ENCODE measurements at places on chromosomes 3 and 15.
A peak's percentile ranks its signal among the peaks of the same experiment; 100 is the strongest.

GRCh38 chr3:161838021-161838420 is 341.4 kb downstream of the OTOL1 start:
- DNase-seq: peak; percentile 9

GRCh38 chr3:172868582-172869200 is 118.2 kb downstream of the ECT2 start:
- DNase-seq: peak; percentile 85

- DNase-seq: no peak
Observed at GRCh38 chr3:108744762-108745161, 12.4 kb downstream of the RETNLB start.

DNA sequence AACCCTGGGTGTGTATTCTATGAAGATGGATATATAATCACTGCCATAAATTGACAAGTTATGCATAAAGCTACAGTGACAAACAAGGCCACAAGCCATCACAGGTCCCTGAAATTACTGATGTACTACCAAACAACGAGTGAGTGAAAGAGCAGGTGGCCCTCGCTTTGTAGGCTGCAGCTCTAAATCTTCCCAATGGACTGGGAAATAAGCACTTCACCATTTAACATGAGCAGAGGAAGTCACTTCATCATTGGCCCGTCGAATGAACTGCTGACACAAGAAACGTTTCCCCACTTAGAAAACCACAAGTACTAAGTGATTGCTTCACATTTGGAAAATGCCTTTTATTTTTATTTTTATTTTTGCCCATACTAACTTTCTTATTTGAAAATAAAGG is 218.0 kb downstream of the ZNF385D start:
- no peak for DNase-seq

GRCh38 chr15:56959318-56959648 is 40.8 kb downstream of the TCF12 start:
- no peak for DNase-seq

GRCh38 chr3:22594990-22595389 is 608.1 kb upstream of the UBE2E2 start:
- DNase-seq: no peak

DNA sequence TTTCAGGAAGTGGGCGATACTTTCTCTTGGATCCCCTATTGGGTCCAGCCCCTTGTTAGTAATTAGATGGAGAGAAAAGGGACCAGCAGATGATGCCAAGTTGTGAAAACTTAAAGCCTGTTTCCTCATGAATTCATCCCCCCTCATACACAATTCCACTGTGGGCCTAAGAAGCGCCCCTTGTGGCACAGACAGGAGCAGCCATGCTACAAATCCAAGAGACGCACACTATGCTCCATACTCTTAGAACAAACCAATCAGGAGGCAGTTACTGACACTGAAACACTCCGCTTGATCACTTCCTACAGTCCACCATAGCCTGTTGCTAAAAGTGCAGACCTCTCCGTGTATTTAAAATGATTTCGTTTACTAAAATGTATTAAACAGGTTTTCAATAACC is 111.3 kb upstream of the ARRDC4 start:
- DNase-seq: no peak

DNA sequence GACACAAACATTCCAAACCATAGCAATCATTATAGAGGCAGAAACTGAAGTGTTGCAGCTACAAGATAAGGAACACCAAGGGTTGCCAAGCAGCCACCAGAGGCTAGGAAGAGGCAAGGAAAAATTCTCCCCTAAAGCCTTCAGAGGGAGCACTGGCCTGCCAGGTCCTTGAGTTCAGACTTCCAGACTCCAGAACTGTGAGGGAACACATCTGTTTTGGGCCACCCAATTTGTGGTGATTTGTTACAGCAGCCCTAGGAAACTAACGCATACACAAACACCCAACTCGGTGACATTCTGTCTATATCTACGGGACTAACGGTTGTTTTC is 54.6 kb downstream of the MB21D2 start:
- no peak for DNase-seq

- peak; percentile 70 for DNase-seq
Observed at GRCh38 chr3:158731938-158732855, at the start of gene RARRES1. TSS of gene RARRES1 (minus strand) at chr3:158732457. CDS start at chr3:158732415, 42 bp downstream.

GRCh38 chr3:192366916-192367315 is 360.4 kb downstream of the FGF12 start:
- DNase-seq: no peak

DNA sequence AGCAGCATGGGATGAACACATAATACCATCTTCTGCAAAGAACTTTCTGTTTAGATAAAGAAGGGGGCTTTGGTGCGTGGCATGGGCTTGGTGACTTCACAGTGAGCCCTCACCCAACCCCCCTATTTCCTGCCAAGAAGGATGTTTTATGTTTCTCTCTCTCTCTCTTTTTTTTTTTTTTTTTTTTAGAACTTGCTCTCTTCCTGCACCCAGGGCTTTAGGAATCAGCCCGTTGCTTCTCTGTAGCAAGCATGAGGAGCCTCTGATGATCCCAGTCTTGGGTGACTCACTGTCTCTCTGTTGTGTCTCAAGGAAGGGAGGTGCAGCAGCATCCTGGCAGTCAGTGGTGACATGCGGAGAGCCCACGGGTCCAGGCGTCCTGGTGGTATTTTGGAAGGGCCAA is 49.1 kb downstream of the CCK start:
- DNase-seq: no peak

- no peak for DNase-seq
Observed at GRCh38 chr15:52523192-52523591, 5.5 kb downstream of the MYO5A start.

- peak; percentile 12 for DNase-seq
Observed at GRCh38 chr3:65927576-65927975, 111.1 kb downstream of the MAGI1 start.

DNA sequence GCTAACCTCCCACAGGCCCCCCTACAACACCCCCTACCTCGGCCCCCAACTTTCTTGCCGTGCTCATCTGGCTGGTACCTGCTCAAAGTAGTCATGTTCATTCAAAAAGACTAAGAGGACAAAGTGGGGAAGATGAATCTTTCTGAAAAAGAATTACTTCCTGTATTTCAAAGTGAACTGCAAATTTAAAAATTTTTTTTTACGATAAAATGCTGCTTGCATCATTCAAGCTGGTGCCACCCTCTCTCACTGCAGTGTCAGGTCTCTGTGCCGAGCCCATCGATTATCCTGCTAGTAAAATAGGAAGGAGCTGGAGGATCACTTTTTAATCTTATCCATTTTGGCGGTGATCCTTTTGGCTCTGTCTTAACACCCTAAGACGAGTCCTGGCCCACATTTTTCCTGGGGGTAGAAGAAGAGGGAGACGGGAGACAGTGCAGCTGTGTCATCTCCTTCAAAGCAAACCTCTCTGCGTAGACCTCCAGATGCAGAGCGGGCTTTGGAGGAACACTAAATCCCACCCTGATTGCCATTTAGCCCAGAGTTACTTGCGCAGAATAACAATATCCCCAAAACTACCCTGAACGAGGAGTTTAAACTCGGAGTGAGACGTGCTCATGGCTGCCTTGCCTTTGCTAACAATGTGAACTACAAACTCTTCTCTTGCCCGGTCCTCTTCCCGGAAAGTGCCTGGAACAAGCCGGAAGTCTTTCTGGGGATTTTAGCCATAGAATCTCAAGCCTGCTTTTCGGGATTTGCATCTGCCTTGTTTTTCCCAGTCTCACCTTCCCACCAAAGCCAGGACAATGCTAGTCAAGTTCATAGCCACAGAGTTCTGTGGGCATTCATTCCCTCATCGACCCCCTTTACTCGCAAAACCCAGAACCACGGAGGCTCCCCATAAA is 66.2 kb upstream of the CGNL1 start:
- DNase-seq: no peak

DNA sequence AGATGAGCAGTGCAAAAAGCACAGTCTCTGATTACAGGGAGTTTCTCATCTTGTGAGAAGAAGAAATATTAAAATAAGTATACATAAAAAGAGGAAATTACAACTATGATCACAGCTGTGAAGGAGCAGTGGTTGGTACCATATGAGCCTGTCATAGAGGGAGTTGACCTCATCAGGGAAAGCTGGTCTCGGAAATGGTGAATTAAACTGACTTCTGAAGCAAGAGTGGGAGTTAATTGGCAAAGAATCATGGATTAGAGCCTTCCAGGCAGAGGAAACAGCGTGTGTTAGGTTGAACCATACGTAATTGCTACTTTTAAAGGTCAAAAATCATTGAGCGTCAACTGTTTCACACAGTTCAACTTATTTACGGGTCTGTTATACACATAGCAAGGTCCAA is 539.1 kb downstream of the EDEM1 start:
- DNase-seq: no peak

DNA sequence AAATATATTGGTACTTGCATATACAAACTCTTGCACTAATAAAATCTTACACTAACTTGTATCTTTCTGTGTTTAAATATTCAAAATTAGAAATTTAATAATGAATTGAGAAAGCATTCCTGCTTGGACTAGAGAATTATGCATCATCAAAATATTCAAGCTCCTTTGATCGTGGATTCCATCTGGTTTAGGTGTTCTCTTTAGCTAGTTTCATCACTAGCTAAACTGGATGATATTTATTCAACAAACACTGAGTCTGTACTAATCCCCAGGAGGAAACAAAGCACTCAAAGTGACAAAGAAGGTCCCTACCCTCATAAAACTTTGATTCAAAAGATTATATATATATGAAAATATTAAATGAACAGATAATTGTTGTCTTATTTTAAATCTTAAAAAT is 1360.9 kb upstream of the ALCAM start:
- no peak for DNase-seq

- DNase-seq: no peak
Observed at GRCh38 chr3:24734019-24734418, 239.4 kb upstream of the THRB start.

- no peak for DNase-seq
Observed at GRCh38 chr3:43758592-43759225, 68.0 kb downstream of the ABHD5 start.

- peak; percentile 27 for DNase-seq
Observed at GRCh38 chr15:29698030-29698701, 124.1 kb downstream of the TJP1 start.

DNA sequence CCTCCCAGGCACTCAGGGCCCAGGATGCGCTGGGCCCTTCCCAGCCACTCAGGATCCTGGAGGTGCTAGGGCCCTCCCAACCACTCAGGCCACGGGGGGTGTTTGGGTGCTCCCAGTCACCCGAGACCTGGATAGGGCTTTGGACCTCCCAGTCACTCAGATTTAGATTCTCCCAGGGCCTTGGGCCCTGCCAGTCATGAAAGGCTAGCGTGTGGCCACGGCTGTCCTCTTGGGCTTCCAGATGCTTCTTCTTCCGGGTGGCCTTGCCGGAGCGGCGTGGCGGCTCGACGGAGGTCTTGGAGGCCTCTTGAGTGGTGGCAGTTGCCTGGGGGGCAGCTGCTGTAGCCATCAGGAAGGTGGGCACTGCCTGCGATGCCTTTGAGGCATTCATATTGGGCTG is 2.8 kb downstream of the MAGEL2 start:
- no peak for DNase-seq

GRCh38 chr3:7203969-7204847 is 343.3 kb downstream of the GRM7 start:
- no peak for DNase-seq

DNA sequence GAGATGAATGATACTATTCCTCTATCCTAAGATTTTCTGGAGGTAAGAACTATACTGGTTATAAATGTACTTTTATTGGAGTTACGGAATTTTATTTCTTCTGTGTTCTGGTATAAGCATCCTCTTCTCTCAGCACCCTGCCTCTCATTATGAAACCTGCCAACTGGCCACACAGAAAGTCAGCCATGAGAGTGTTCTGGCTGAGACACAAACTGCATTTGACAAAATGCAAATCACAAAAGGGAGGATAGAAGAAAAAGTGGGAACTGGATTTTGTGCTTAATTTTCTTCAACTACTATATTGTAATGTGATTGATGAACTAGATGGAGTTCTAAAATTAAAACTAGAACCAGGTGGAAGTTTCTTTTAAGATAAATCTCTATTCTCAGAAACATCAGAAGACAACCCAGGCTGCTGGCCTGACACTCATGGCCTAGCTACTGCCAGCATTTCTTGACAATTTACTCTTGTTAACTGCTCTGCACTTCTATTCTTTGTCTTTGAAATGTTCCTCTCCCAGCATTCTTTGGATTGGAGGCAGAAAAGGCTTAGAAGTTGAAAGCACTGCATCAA is 143.1 kb downstream of the WDR76 start:
- DNase-seq: no peak

DNA sequence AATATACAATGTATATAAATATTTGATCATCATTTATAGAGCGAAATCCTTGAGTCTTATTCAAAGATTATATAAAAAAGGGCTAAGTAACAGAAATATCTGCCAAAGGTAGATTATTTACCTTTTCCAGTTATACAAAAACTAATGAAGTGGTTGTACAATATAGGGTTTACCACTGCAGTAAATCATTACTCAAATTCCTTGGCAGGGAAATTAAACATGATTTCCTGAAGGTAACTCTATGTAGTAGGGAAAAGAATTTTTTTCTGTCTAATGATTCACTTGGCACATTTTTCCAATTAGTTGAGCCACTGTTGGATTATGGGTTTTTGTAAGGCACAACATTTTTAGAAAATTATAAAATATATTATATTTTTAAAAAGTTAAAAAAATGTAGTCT is 129.6 kb downstream of the NR2F2 start:
- DNase-seq: no peak

DNA sequence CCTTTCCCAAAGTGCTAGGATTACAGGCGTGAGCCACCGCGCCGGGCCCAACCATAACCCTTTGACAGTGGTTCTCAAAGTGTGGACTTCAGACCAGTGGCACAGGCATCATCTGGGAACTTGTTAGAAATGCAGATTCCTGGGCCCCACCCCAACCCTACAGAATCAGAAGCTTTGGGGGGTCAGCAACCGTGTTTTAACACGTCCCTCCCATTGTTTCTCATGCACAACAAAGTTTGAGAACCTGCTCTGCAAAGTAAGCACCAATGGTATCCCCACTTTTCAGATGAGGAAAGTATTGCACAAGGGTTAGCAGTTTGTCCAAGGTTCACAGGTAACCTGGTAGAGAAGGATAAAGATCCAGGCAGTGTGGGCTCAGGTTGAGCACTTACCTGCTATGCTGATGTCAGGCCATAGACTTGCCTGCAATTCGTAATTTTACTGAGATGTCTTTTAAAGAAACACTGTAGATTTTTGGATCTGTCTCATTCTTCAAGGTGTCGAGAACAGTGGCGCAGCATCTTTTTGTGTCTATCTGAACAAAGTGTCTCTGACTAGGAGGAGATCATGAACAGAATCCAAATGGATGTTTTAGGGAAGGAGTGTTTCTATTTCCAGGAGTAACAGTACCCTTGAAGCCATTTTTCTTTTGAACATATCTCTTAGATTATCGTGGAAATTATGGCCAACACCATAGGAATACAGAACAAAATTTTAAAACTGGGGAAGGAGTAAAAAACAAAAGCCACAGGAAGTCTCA is 2.5 kb downstream of the GXYLT2 start:
- DNase-seq: no peak

GRCh38 chr3:20256144-20256543 is 70.1 kb upstream of the SGO1 start:
- DNase-seq: no peak
